ENCODE measurements at places on chromosomes 16 and 17.

- no peak for DNase-seq
Observed at GRCh38 chr17:67285360-67285759, 40.4 kb upstream of the HELZ start.

GRCh38 chr16:3101018-3101840 is 2.1 kb upstream of the ZSCAN10 start:
- no peak for DNase-seq

DNA sequence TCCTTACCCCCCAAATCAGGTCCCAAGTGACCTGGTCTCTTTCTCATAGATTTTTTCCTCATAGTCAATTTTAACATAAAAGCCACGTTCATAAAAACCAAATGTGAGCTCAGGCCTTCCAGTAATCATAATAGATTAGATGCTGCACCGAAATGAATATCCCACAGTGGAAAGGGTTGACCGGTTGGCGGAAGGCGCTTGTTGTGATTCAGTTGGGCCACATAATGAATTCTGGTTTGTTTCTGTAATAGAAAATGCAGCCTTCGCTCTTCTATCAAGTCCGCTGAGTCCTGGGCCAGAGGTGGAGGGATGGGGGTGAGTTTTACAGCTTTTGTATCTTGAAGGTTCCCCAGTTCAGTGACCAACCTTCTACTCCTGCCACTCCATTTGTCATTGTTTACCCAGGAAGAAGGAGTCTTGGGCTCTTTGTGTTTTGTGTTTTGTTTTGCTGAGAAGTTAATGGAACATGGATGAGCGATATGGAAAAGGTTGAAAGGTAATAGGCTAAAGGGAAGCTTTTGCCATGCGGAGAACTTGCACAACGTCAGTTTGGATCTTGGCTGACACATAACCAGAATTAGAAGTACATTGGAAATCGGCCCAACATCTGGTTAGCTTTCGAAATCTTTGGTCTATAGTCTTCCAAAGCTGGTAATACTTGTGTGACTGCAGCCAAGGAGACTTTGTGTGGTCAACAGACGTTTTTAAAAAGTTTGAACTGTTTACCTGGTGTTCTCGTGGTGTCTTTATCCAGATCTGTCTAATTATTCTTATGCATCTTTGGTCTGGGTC is 89.5 kb downstream of the CLEC16A start:
- no peak for DNase-seq

DNA sequence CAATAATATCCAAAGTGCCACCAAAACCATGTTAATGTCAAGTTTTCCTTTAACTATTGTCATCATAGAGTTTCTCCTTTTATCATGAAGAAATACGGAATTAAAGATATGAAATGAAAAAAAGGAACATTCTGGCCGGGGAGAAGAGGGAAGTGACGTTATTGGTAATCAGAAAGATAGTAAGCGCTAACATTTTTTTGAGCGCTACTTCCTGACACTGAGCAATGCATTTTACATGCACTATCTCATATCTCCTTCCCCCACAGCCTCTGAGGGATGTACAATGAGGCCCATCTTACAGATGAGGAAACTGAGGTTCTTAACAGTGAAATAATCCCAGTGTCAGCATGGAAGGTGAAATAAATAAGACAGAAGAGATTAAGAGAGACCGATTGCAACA is 410.9 kb downstream of the SOX9 start:
- DNase-seq, result no peak

- DNase-seq, result no peak
Observed at GRCh38 chr16:53257001-53257400, 177.3 kb upstream of the RBL2 start.

- DNase-seq, result no peak
Observed at GRCh38 chr16:58384437-58385055, 7.7 kb upstream of the GINS3 start.

GRCh38 chr17:57582881-57583756 is 162.0 kb downstream of the CCDC182 start:
- no peak for DNase-seq

- no peak for DNase-seq
Observed at GRCh38 chr17:65917560-65917959, 274.4 kb downstream of the CEP112 start.

- DNase-seq, result no peak
Observed at GRCh38 chr16:71542377-71542776, 16.2 kb downstream of the CHST4 start.

GRCh38 chr17:56499799-56500388 is 93.6 kb upstream of the NOG start:
- DNase-seq, result no peak

- no peak for DNase-seq
Observed at GRCh38 chr16:30372038-30372712, 1.9 kb upstream of the TBC1D10B start.

DNA sequence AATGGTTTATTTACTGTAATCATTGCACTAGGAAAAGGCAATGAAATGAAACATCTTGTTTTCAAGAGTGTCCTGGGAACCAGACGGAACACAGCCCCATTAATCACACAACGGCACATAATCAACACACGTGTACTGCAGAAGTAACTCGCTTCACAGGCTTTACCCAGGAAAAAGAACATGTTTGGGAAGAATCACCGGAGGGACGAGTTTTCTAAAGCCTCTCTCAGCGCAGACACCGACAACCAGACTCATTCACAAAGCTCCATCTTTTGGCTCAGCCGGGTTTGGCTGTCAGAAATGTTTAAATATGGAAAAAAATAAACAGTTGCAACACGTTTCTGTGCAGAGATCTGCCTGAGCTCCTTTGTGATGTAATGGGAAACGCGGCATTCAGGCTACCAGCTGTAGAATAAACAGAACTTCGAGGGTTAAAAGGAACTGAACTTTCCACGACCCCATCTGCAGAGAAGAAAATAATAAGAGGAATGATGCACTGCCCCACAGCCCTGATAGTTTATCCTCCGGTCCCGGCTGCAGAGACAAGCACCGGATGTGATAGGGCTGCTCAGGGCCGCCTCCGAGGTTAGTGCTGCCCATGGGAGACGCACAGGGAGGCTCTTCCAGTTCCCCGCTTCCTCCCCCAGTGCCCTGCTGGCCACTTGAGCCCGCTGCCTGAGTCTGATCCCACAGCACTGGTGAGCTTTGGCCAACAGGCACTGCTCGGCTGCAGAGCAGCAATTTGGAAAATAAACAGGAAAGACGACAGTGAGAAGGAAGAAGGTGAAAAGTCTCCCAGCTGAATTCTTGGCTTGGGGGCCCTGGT is 119.8 kb downstream of the HIC1 start:
- DNase-seq, result no peak

- no peak for DNase-seq
Observed at GRCh38 chr17:81131486-81132196, 33.7 kb upstream of the PVALEF start.

GRCh38 chr16:68848786-68849185 is 5.5 kb downstream of the TANGO6 start:
- DNase-seq, result no peak

DNA sequence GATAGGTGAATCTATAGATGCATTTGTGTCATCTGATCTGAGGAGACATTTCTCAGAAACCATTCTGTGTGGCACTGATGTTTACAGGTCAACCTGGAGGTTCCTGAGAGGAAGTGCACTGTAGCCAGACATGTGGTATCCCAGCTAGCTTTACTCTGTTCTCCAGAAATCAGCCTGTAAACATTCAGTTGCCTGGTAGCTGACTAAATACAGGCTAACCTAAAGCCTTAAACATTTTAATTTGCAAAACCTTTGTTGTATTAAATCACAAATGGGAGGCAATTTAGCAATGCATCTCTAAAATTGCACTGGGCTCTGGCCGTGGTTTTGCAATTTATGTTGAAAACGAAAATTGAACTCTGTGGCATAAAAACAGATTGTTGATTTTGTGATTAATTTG is 207.6 kb downstream of the FTO start:
- no peak for DNase-seq

- DNase-seq, result no peak
Observed at GRCh38 chr17:8137645-8138373, 13.9 kb upstream of the HES7 start.

- peak; percentile 25 for DNase-seq
Observed at GRCh38 chr17:58303971-58304749, 23.4 kb upstream of the MPO start.

GRCh38 chr17:44159519-44160210 is 10.8 kb upstream of the ASB16 start:
- DNase-seq, result no peak

DNA sequence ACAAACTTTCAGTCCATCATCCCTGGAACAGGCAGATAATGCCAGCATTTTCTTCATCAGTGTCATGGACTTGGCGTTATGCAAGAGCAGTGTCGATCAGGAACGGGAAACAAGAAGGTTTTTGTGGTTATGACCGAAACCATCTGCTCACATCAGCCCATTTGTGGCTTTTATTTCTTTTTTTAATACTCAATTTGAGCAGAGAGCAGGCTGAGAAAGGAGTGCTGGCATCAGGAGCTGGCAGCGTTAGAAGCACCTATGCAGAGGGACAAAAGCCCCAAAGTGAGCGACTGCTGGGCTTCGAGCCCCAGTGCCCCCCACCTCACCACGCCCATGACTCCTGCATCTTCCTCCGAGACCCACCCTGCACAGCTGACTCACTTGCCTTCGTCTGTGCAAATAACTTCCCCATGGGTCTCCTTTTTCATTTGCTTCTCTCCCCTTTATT is 16.2 kb upstream of the CD300E start:
- no peak for DNase-seq
